ENCODE measurements at places on chromosomes 1 and 21. TPM values are rescaled to one million over a fixed set of nuclear protein-coding genes. Genes with fewer than 3 reads are reported as not detected.

The FUCA1 gene
- 10.6 TPM for total RNA-seq

The LEFTY2 gene
- 2.7 TPM for total RNA-seq

The SH3BP5L gene
- 18.7 TPM for total RNA-seq

The HSD3B1 gene
- total RNA-seq: not detected

The FLG2 gene
- not detected for total RNA-seq

The GDAP2 gene
- 24.1 TPM for total RNA-seq

The LYPD8 gene
- not detected for total RNA-seq

The TMEM52 gene
- total RNA-seq: 5.9 TPM

DNA sequence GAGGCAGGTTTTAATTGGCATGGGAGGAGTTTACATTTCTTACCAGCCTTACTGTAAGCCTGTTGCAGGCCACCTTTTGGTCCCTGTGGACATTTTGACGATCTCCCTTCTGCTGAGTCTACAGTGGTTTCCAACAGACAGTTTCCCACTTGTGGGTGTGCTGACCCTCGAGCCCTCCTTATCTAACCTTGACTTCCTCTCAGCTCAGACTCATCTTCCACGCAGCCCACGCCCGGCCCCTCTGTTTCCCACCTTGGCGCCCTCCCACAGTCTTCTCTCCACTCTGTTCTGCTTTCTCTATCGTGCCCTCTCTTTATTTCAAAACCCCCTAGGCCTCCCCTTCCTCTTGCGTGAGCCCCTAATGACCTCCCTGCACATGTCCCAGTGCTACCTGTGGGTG lies 6.1 kb upstream of the ARL8A start:
- DNase-seq: no peak

GRCh38 chr1:115229016-115229415 lies 109.0 kb downstream of the NGF start:
- no peak for DNase-seq

- no peak for DNase-seq
These were observed 35.9 kb downstream of the DNASE2B start for GRCh38 chr1:84434081-84434769.

DNA sequence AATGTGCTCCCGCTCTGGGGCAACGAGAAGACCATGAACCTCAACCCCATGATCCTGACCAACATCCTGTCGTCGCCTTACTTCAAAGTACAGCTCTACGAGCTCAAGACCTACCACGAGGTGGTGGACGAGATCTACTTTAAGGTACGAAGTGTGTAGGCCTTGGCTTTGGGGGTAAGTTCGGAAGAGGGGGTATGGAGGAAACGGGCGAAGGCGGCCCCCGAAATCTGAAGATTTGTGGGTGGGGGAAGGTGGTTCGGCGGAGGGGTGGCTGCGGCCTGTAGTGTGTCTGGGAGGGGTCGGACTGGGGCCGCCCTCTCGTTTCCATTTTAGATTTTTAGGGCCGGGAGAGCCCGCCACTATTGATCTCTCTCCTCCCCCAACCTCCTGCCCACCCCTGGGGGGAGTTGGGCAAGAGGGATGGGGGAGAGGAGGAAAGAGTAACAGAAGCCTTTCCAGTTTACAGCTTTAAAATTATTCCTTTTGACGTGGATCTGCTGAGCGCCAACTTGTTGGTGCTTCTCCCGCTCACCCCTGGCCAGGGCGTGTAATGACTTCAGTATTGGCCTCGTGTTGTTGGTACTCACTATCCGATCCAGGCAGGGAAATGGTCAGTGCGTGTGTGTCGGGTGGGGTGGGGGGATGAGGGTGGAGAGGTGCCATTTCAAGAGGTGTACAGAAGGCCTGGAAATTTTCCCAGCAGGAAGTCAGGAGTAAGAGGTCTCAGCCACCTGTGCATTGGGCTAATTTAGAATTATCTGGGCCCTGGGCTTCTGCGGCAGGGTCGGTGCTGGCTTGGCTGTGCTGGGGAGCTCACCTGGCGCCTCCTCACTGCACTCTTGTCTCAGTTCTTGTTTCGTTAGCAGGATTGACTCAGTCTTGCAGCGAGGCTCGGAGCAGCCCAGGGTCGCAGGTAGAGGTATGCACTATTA lies 880 bp downstream of the PRPF38B start:
- no peak for DNase-seq

DNA sequence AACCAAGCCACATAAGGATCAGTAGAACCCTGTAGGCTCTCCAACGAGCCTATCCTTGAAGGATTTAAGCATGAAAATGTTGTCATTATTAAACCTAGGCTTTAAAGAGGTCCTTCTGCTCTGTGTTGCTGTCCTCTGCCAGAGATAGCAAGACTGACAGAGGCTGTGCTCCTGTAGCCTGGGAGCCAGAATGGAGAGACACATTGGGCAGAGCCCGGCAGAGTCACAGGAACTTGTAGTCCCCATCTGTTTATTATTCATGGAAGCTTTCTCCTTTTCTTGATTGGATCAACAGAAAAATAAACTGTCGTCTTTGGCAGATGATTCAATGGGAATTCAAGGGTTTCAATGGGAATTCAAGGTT lies 19.2 kb upstream of the SLAMF1 start:
- no peak for DNase-seq

GRCh38 chr1:9125325-9125724 lies 3.6 kb downstream of the GPR157 start:
- no peak for DNase-seq

DNA sequence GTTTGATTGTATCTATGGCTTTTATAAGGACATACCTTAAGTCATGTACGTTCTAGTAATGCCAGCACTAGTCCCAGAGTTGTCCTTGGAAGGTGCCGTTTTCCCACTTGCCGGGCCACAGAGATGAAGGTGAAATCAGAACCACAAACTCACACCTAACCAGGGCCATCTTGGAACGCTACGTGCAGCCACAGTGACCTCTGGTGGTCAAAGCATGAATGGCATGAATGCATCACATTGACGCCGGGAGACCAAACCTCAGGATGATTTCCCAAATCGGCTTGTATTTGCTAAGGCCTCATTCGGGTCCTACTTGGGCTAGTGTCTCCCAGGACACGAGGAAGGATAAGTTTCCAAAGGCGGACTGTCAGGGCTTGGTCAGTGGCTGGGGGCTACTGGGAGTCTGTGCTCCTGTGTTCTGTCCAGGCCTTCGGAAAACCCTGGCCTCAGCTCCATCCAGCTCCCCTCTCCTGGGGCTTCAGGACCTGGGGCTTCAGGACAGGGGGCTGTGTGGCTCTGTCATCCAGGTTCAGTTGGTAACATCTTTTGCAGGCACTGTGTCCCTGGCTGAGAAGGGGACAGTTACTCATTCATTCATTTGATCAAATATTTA lies 260.5 kb downstream of the PRDM2 start:
- no peak for DNase-seq

DNA sequence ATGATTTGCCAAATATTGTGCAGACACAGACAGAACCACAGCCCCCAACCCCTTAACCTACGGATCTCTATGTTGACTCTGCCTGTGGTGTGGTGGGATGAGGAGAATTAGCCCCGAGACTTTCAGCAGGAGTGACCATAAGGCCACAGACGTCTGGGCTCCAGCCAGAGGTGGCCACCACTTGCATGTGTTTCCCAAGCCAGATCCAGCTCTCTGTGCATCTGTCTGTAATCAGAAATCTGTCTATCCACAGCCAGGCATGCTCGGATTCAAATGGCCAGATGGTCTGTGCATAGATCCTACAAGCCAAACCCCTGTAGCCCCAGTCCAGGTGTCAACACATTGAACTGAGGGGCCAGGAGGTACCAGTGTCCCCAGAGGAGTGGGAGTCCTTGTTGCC lies 140.6 kb downstream of the SYF2 start:
- DNase-seq: no peak

DNA sequence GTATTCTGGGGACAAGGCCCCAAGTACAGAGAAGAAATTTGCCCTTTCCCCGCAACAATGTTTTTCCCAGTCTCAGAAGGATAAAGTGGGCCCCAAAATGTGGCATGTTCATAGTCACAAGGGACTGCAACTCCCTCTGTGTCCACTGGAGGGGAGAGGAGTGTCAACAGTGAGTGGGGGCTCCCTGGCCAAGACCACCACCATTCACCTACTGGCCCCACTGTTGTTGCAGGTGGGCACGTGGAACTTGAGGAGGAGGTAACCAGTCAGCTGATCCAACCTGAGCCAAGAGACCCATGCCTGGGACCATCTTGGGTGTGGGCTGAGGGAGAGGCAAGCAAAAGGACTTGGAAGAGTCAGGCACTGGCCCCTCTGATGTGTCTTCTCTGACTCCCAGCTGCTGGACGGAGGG lies 777 bp downstream of the NUDT17 start:
- DNase-seq: no peak

DNA sequence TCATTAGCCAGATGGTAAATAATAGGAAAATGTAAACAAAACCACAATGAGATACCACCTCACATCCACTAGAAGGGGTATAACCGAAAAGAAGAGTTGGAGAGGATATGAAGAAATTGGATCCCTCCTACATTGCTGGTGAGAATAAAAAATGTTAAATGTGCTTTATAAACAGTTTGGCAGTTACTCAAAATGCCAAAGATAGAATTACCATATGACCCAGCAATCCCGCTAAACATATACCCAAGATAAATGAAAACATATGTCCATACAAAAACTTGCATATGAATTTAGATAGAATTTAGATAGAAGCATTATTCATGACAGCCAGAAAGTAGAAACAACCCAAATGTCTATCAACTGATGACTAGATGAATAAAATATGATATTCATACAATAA lies 4.4 kb upstream of the FMO2 start:
- no peak for DNase-seq

DNA sequence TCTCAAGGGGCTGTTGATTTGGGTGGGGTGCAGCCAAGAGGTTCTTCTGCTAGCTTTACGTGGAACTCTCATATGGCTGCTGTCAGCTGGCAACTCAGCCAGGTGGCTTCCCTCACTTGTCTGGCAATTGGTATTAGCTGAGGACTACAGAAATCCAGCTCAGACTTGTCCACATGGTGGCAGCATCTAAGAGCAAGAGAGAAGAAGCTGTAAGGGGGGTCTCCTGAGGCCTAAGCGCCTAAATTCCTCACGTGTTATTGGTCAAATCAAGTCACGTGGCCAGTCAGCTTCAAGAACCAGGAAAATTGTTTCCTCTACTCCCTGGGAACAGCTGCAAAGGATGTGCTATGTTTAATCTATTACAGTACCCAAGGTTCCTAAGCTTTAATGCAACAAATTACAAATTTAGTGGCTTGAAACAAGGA lies 4.2 kb upstream of the DYRK3 start:
- no peak for DNase-seq

DNA sequence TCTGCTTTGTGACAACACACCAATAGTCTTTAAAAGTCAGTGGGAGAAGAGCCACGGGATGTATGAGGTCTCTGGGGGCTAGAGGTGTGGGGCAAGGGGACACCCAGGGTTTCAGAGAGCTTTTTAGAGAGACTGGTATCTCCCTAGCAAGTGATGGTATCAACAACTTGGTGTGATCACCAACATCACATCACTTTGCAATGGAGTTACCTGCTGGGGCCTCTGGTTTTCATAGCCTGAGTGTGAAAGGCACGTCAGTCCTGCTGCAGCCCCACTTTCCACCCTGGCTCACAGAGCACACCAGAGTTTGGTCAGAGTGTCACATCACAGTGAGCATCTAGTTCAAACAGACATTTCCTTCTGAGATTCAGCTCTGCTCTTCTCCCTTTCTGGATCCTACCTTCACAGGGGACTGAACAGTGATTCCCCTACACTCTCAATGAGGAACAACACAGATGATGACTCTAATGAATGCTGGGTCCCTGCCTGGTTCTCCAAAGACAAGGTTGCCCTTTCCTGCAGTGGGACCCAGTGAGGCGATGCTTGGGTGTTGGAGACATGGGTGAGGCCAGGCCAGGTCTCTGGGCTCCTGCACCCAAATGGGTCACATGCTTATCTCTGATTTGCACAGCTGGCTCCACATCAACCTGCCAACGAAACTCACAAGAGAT lies 2.0 kb upstream of the MAN1C1 start:
- no peak for DNase-seq

- DNase-seq: no peak
These were observed 183.8 kb downstream of the DHRS3 start for GRCh38 chr1:12434174-12434573.

- no peak for DNase-seq
These were observed at the start of gene SEMA4A for GRCh38 chr1:156153362-156153761. Gene SEMA4A (plus strand): TSS chr1:156153585. CDS start chr1:156154579, 994 bp downstream.

DNA sequence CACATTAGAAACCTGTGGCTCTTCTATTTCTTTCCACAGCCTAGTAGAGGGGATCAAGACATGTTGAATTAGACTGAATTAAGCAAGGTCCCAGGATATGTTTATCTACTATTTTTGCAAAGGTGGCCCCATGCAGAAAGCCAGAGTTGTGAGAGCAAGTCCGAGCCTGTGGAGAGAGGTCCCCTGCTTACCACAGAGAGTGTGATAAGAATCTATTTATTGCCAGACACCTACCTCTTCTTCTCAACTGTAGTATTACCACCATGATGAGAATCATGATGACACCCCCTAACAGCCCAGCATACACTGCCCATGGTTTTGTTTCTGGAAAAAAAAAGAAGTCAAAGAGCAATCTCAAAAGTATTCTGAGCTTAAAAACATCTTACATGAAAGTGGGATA lies 23.0 kb downstream of the SLAMF1 start:
- no peak for DNase-seq

DNA sequence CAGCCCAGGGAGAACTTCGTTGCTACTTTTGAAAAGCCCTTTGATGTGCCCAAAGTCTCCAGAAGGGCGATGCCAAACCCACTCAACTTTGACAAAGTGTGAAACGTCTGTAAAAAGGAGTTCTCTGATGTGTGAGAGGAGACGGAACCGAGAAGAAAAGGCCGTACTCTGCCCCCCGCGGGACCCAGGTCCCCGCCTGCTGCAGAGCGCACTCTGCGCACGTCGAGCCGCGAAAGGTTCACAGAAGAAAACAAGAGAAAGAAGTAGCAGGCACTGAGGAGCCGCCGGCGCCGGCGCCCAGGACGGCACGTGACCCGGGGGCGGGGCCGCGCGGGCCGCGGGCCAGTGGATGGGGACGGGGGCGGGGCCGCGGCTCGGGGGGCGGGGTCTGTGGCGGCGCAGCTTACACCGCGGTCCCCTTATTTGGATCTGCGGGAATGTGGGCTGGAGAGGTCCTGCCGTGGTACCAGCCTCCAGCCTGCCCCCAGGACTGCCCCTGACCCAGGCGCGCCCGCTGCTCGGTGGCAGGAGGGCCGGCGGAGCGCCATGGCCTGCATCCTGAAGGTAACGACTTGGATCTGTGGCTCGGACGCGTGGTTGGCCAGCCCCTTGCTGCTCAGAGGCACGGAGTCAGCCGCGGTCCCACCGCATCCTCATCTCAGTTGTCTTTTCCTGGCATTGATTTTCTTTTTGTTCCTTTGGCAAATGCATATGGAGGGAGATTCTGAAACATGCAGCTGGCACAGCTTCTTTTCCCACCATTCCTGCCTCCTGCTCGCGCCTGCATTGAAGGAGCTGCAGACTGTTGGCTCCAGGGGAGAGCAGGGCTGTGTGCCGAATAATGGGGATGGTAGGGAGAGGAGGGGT lies at the start of gene ST6GALNAC3:
Gene ST6GALNAC3 (plus strand): TSS at position 426 of the 867 bp plus-strand sequence.
- peak; percentile 89 for DNase-seq

Measured in vagina (tissue), 2 donors.